SIG-M5 (cell line): ENCODE measurements at places on chromosomes 5 and 9.

DNA sequence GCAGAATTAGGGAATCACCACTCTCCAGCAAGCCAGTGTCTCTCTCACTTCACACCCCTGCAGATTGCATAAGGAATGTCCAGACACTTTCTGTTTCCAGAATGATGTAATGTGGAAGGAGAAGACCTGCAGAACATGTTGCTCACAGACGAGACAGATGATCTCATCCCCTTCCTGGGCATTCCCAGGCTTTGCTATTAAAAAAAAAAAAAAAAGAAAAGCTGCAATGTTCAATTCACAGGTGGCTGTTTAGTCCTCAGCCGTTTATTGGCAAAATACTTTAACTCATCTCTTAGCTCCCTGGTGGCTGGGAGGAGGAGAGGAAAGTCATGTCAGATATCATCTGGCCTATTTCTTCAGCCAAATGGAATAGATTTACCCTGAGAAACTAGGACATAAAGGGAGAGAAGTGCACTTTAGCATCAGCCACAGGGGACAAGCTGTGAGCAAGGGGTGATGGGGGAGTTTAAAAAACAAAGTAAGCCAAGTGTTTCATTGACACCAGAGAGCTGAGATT lies 95.9 kb upstream of the TNC start:
- no peak for DNase-seq

GRCh38 chr5:74156728-74157383 lies 483.7 kb downstream of the ENC1 start:
- DNase-seq = no peak

DNA sequence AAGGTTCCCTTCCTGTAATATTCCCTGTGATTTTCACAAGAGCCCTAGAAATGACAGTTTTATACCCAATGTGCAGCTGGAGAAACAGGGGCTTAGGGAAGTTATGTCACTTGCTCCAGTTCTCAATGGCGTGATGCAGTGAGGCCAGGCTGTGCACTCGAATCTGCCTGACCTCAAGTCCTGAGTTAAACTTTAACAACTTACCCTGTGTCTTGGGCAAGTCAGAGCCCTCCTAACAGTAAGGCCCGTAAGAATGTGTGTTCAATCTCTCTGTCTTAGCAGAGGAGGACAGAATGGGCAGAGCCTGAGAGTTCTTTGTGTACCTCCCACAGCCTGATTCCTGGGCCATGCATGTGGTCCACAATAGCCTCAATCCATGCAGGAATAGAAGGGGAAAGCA lies 181.1 kb downstream of the TRIM32 start:
- DNase-seq = no peak

DNA sequence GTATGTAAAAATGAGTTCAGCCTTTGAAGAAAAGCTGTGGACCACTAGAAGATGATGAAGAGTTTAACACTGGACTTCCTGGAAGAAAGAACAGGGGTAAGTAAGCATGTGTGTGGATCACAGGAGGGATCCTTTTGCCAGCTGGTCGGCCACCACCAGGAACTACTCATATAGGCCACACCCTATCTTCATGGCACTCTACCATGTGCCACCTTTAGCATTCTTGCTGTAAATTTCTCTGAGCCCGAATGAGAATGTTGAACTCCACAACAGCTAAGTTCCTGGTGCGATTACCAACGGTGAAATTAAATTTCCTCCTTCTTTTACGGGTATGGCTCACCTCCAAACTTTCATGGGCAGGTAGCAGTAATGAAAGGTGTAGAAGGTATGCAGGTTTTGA lies 102.3 kb downstream of the ATP10B start:
- no peak for DNase-seq

- no peak for DNase-seq
Observed at GRCh38 chr9:109253241-109253636, 67.6 kb downstream of the EPB41L4B start.

GRCh38 chr5:91090995-91091394 lies 292.1 kb downstream of the ARRDC3 start:
- DNase-seq = no peak

- DNase-seq = no peak
Observed at GRCh38 chr5:14469551-14470377, 111.8 kb upstream of the OTULINL start.

GRCh38 chr5:134659456-134659855 lies 10.9 kb downstream of the SEC24A start:
- DNase-seq = no peak

GRCh38 chr5:36710039-36710438 lies 103.6 kb downstream of the SLC1A3 start:
- DNase-seq = no peak

GRCh38 chr9:77013206-77013931 lies 6.1 kb upstream of the FOXB2 start:
- no peak for DNase-seq

DNA sequence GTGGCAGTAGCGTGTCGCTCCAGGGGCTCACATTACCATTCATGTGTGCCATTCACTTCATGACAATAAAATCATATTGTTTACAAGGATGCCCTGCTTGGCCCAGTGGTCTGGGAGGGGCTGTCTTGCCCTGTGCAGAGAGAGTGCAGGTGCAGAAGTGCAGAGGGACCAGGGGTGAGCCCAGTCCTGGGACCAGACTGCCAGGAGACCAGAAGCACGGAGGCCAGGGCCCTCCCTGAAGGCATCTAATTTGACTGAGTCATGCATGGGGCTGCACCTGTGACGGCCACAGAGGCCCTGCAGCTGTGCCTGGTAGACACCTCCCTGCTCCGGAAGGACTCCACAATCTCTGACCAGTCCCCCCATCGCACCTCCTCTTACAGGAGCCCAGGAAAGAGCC lies 164.4 kb upstream of the FOXD4L5 start:
- DNase-seq = no peak

GRCh38 chr9:84953797-84954705 lies 284.5 kb downstream of the NTRK2 start:
- DNase-seq = no peak

DNA sequence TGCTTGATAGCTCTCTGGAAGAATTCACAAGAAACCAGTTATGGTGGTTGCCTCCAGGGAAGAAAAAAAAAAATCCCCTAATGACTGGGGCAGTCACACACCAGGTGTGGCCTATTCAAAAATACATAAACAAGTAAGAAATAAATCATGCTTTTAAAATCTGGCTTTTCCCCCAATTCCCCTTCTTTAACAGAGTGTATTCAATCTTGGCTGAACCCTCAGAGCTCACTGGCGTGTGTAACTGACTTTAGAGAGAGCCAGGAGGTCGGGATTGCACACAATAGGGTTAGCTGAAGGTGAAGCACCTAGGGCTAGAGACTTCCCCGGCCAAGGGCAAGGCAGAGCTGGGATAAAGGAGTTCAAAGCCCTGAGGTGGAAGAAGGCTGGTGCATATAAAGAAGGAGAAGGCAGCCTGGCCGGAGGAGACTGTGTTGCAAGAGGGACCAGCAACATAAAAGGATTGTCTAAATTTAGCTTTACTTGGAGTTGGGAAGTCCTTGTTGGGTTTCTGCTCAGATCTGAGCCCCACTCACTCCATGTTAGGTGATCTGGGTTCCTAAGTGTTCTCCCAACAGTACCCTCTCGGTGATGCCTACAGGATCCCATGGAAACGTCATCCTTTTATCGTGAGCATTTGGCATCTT lies 19.7 kb downstream of the FNBP1 start:
- DNase-seq = no peak

GRCh38 chr5:143557061-143557818 lies 153.8 kb upstream of the NR3C1 start:
- DNase-seq = no peak

- no peak for DNase-seq
Observed at GRCh38 chr5:172282272-172283019, 1.1 kb downstream of the UBTD2 start.

DNA sequence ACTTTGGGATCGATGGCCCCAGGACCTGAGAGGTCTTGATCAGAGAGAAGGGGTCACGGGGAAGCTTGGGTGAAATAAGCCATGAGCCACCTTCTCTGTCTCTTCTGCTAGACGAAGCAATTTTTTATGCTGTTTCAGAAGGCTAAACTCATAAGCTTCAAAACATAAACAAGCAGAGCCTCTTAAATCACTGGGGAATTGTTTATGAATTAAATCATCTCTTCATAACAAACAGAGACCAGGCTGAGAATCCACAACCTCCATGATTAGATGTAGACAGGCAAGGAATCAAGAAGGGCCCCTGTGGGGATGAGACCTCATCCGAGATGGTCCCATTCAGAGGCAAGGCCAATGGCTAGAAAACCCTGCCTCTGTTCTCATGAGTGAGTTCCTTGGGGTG lies 21.7 kb upstream of the TCOF1 start:
- no peak for DNase-seq

- DNase-seq = no peak
Observed at GRCh38 chr9:72949244-72949582, 3.6 kb downstream of the ALDH1A1 start.

- no peak for DNase-seq
Observed at GRCh38 chr5:80672140-80672736, 17.5 kb upstream of the DHFR start.

DNA sequence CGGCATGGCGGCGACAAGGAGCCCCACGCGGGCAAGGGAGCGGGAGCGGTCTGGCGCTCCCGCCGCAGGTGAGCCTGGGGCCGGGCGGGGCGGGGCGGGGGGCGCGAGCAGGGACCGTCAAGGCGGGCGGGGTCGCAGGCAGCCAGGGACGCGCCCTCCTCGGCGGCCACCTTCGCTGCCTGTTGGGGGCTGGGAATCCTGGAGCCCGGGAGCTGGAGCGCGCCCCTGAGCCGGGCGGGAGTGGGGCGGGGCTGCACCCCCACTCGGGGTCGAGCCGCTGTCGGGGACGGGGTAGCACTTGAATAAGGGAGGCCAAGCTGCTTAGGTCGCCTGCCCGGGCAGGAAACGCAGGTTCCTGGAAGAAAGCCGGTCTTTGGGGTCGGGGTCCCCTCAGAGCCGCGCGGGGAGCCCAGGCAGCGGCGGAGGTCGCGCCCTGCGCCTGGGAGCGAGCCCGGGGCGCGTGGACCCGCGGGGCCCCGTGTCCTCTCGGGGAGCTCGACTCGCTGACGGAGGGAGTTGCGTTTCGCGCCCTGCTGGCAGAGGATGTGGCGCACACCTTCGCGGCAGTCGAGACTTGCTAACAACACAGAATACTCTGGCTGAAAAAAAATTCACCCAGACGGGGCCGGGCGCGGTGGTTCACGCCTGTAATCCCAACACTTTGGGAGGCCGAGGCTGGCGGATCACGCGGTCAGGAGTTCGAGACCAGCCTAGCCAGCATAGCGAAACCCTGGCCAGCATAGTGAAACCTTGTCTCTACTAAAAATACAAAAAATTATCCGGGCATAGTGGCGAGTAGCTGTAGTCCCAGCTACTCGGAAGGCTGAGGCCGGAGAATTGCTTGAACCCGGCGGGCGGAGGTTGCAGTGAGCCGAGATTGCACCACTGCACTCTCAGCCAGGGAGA lies 552 bp downstream of the OTULINL start:
- no peak for DNase-seq

DNA sequence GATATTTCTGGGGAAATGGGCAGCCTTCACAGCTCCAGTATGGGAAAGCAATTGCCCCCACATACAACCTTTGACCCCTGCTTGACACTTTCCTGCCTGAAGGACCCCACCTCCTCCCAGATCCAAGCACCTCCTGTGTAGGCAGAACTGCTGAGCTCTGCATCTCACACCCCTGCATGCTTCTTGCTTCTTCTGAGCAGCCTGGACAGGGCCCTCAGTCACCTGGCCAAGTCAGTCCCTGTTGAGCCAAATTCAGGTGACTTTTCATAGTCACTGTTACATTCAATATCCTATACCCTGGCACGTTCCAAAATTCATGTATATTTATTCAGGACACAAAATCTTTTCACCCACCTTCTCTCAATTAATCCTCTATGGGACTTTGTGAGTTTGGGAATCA lies 30.4 kb upstream of the CTSL start:
- DNase-seq = no peak

- no peak for DNase-seq
Observed at GRCh38 chr9:19875291-19875920, 86.6 kb upstream of the SLC24A2 start.

- DNase-seq = no peak
Observed at GRCh38 chr5:180739271-180739670, 587 bp downstream of the OR2Y1 start.

DNA sequence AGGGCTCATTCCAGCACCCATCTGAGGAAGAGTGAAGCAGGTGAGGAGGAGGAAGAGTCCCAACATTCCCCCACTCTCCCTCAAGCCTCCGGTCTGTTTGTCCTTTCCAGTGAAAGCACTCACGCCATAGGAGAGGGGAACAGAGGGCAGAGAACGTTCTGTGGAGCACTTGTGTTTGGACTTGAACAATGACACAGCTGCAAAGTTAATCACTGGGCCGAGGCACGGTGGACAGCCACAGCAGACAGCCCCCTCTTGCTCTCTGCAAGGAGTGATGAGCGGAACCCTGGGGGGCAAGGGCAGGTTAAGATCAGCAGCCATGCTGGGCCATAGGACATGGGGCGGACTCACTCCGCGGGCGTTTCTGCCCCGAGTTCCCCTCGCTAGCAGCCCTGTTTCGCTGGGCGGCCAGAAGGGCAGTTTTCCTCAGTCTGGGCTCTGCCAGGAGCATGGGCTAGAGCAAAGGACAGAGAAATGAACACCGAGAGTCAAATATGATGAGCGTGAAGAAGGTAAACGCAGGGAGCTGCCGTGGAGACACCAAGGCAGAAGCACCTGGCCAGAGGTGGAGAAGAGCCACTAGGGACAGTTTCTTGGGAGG lies 185.7 kb downstream of the GAPVD1 start:
- DNase-seq = no peak

- DNase-seq = no peak
Observed at GRCh38 chr5:76471987-76472334, 68.9 kb downstream of the IQGAP2 start.

DNA sequence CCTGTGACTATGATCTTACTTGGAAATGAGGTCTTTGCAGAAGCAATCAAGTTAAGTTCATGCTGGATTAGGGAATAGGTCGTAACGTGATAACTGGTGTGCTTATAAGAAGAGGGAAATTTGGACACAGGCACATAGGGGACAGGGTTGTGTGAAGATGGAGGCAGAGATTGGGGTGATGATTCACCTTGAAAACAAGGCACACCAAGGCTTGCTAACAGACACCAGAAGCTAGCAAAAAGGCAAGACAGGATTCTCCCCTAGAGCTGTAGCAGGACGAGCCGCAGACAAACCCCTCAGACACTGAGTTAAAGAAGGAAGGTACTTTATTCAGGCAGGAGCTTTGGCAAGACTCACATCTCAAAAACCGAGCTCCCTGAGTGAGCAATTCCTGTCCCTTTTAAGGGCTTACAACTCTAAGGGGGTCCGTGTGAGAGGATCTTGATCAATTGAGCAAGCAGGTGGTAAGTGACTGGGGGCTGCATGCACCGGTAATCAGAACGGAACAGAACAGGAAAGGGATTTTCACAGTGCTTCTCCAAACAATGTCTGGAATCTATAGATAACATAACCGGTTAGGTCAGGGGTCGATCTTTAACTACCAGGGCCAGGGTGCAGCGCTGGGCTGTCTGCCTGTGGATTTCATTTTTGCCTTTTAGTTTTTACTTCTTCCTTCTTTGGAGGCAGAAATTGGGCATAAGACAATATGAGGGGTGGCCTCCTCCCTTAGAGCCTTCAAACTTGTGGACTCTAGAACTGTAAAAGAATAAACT lies 57.5 kb upstream of the S1PR3 start:
- no peak for DNase-seq
